Astrocyte of the hippocampus (primary cell): ENCODE measurements at places on chromosomes 2 and 18.
A peak's percentile ranks its signal among the peaks of the same experiment; 100 is the strongest.

DNA sequence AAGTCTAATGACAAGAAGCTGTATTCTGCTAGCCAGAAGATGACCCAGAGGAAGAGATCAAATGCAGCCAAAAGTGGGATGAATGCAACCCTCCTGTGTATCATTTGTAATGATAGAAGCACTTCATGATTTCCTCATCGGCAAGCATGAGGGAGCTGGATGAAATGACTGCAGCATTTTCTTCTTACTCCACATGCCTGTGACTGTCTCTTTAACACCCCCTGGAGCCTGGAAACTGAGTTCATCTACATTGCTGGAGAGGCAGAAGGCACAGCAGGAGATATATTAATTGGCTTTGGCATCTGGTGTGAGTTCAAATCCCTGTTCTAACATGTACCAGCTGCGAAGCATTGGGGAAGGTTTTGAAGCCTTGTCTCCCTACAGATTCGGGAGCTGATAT is 37.7 kb downstream of the ID2 start:
- DNase-seq, result no peak

DNA sequence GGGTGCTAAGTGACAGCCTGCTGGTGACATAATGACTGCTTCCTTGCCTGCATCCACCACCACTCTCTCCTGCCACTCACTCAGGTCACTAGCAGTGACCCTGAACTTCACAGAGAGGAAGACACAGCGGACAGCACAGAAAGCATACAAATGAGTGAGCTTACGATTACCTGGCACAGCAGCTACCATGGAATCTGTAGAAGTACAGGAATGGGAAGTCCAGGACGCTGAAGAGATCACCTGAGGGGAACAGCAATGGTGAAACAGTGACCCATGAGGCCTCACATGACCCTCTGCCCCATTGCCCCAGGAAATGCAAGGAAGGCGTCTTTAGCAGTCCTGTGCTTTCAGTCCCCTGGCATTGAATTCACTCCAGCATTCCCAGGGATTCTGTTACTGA is 96.7 kb upstream of the RIOK3 start:
- DNase-seq, result no peak

DNA sequence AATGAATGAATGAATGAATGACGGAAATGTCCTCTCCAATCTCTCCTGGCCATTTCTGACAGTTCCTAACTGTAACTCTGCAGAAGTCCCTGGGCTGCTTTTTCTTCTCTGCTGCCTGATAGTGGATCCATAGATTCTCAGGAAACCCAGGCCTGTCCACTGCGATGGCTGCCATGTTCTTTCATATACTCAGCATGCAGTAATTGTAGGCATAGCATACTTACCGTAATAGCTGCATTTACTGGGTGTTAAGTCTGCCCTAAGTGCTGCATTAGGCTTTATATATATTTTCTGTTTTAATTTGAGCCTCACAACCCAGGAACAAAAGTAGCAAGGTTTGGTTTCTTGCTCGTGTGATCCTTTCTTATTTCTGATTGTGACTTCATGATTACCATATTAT is 122.9 kb downstream of the DCC start:
- no peak for DNase-seq

- DNase-seq, result no peak
Observed at GRCh38 chr2:96099861-96100798, 16.2 kb downstream of the ADRA2B start.

DNA sequence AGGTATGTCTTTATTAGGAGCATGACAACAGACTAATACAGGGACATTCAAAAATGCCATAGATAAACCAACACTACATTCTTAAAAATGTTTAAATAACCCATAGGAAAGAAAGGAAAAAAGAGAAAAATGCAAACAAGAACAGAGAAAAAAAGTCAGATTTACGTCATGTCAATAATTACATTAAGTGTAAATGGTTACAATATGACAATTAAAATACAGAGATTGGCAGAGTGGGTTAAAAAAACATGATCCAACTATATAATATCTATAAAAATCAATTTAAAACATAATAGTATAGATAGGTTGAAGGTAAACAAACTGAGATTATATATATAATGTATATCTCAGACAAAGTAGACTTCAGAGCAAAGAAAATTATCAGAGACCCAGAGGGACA is 255.8 kb downstream of the ANAPC1 start:
- no peak for DNase-seq

DNA sequence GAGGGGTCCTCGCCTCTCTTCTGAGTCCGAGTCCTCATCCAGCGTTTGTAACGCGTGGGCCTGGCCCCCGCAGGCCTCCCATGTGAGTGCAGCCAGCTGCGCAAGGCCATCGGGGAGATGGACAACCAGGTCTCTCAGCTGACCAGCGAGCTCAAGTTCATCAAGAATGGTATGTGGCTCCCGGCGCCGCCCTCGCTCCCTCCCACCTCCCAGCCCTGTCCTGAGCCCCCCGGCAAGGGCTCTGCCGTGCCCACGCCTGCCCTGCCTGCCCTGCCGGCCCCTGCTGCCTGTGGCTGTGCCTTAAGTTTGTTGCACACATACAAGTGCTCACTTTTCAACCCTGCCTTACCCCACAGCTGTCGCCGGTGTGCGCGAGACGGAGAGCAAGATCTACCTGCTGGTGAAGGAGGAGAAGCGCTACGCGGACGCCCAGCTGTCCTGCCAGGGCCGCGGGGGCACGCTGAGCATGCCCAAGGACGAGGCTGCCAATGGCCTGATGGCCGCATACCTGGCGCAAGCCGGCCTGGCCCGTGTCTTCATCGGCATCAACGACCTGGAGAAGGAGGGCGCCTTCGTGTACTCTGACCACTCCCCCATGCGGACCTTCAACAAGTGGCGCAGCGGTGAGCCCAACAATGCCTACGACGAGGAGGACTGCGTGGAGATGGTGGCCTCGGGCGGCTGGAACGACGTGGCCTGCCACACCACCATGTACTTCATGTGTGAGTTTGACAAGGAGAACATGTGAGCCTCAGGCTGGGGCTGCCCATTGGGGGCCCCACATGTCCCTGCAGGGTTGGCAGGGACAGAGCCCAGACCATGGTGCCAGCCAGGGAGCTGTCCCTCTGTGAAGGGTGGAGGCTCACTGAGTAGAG is 14.4 kb upstream of the ALLC start:
- DNase-seq, result no peak

GRCh38 chr2:121501554-121501953 is 29.1 kb upstream of the RNU4ATAC start:
- peak; percentile 34 for DNase-seq

DNA sequence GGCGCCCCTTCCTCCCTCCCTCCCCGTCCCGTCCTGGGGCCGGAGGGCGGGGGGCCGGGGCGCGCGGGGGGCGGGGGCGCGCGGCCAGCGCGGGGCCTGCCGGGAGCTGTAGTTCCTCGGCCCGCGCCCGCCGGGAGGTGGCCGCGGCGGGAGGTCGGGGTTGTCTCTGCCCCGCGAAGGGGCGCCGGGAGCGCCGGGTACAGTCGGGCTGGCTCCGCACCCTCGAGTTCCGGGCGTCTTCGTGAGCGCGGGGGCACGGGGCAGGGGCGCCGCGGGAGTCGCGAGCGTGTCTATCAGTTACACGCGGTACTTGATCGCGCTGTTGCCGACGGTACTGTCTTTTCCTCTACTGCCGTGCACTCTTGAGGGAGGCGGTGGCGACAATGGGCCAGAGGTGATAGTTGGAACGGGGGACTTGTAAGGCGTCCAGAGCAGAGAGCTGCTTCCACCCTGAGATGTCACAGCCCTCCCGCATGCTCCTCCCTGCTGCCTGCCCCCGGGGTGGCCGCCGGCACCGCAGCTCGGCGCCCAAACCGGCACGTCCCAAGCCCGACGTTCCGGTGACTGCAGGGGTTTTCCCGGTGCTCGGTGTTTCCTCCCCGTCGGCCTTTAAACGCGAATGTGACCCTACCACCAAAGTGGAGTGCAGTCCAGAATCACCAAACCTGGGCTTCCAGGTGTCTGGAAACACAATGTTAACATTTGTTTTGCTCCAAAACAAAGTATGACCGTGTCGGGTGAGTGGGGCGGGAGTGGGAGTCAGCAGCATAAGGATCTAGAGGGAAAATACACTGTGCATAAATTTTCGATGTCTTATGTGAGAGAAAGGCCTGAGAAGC is at the start of gene PRKD3:
PRKD3 (minus strand) TSS at position 48 of the 839 bp plus-strand sequence. CDS start 8,309 bp downstream, outside the sequence.
- peak; percentile 89 for DNase-seq

GRCh38 chr2:131493199-131493968 is 1.2 kb upstream of the MZT2A start:
- DNase-seq, result peak; percentile 19

- DNase-seq, result peak; percentile 81
Observed at GRCh38 chr2:174603280-174603679, 5.7 kb upstream of the WIPF1 start.

GRCh38 chr2:102484310-102485061 is 11.5 kb downstream of the SLC9A4 start:
- no peak for DNase-seq

DNA sequence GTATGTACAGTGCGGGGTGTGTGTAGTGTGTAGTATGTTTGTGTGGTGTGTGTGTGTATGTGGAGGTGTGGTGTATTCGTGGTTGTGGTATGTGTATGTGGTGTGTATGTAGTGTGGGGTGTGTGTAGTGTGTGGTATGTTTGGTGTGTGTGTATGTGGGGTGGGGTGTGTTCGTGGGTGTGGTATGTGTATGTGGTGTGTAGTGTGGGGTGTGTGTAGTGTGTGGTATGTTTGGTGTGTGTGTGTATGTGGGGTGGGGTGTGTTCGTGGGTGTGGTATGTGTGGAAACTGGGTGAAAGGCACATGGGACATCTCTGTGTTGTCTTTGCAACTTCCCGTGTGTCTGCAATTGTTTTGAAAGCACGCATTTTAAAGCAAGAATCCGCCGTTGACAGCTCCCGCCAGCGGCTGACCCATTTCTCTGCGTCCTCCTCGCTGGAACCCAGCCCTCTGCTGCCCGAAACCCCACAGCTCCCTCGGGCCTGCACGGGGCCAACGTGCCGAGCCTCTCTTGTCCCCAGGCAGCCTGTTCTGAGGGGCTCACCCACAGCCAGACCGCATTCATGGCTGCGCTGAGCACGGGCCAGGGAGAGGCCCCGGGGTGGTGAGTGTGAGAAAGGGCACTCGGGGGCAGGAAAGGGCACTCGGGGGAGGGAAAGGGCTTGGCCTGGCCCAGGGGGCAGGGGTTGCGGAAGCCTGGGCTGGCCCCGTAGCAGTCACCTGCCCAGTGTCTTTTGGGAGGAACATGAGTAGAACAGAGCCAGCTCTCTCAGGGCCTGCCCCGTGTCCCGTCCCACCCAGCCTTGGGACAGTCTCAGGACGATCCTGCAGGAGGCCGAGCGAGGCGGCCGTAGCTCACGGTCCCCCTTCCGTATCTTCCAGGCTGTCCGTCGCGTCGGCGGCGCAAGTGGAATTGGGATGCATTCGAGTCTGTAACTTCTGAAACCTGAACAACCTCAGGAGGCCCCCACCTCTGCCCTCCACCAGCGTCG is 61.4 kb downstream of the TWIST2 start:
- DNase-seq, result no peak

GRCh38 chr18:74497324-74497676 is 1.1 kb downstream of the CNDP2 start:
- DNase-seq, result no peak

DNA sequence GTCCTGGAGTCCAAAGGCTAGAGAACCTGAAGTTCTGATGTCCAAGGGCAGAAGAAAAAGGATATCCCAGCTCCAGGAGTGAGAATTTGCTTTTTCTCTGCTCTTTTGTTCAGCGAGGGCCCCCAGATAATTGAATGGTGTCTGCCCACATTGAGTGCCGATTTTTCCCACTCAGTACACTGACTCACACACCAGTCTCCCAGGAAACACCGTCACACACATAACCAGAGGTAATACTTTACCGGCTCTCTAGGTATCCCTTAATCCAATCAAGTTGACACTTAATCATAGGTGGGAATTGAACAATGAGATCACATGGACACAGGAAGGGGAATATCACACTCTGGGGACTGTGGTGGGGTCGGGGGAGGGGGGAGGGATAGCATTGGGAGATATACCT is 161.5 kb downstream of the WDR7 start:
- DNase-seq, result no peak

- DNase-seq, result no peak
Observed at GRCh38 chr2:237231593-237231992, 145.9 kb downstream of the COPS8 start.

DNA sequence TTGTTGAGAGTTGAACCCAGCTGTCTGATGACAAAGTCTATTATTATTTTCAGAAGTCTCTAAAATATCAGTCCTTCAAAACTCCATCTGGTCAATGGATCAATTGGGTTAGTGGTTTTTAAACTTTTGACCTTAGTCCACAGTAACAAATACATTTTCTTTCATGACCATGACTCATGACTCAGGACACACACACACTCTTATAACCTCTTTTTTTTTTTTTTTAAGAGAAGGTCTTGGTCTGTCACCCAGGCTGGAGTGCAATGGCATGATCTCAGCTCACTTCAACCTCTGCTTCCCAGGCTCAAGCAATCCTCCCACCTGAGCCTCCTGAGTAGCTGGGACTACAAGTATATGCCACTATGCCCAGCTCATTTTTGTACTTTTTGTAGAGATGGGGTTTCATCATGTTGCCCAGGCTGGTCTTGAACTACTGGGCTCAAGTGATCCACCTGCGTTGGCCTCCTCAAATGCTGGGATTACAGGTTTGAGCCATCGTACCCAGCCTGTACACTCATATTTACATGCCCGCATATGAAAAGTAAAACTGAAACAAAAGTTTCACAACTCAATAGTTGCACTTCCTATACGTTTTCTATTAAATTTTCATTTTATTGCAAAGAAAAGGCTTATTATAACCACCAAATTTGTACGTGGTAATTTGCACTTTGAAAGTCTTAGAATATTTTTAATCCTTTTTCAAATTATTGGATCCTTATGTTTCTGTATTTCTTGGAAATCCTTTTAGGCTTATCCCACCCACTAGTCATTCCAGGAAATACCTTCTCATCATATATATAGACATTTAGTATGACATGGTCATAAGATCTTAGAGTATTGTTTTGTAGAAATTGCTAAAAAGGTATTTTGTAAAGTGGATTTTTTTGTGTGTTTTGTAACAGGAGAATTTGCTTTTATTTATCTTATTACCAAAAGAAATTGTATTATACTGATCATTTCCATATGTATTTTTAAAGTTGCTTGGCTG is 199.0 kb downstream of the LPIN1 start:
- no peak for DNase-seq

- no peak for DNase-seq
Observed at GRCh38 chr2:8457092-8457481, 224.8 kb upstream of the ID2 start.

- DNase-seq, result no peak
Observed at GRCh38 chr18:63054901-63055584, 264.5 kb downstream of the BCL2 start.

DNA sequence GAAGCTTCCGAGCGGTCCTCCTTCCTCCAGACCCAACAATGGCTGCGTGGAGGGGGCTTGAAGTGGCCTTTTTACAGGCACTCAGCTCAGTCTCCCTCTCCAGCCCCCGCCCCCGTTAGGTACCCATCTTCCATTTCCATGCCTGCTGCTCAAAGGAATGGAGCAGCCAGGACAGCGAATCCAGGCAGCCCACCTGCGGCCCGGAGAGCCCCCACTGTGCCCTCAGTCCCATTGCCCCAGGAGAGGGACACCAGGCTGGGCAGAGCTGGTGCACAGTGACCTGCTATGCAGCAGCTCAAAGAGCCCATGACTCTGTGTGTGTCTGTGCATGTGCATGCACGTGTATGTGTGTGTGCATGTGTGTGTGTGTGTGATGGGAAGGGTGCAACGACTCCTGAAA is 10.6 kb upstream of the POMC start:
- no peak for DNase-seq
